T-helper 17 cell (primary cell): ENCODE measurements at places on chromosomes 12 and 14.

- no peak for DNase-seq
Observed at GRCh38 chr12:62931477-62931876, 3.5 kb downstream of the PPM1H start.

DNA sequence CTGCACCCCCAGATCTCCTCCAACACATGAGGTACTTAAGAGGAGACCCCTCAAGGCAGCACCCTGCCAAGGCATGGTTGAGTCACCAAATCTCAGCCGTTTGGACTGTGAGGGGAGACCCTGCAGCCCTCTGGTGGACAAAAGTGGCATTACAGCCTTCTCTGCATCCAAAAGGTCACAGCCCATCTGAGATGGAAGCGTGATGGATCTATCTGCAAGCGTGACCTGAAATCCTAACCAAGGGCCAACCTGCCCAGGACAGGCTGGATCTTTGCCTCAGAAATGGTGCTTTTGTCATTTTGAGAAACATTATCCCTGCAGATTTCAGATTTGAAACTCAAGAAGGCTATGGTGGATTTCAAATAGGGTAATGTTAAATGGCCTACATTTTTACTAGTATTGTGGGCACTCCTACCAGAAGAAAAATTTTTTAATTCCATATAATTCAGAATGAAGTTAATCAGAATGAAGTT lies 23.7 kb upstream of the DHRS4 start:
- peak; percentile 64 for DNase-seq

DNA sequence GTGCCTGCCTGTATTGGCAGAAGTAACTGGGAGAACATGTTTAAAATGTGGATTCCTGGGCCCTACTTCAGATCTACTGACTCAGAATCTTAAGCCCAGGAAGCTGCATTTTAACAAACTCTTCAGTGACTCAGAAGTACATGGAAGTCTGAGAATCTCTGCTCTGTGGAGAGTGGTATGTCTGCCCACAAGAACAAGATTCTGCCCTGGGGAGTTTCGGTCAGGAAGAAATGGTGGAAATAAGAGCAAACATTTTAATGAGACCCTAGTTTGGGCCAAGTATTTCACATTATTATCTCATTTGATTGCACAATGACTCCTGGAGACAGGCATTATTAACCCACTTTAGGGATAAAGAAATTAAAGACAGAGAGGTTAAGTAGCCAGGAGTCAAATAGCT lies 8.2 kb downstream of the ALDH1L2 start:
- DNase-seq: no peak

- no peak for DNase-seq
Observed at GRCh38 chr14:32710231-32710671, 228.4 kb upstream of the NPAS3 start.

GRCh38 chr12:40436564-40436963 lies 211.8 kb downstream of the LRRK2 start:
- no peak for DNase-seq

- no peak for DNase-seq
Observed at GRCh38 chr12:7129287-7129871, 690 bp upstream of the RBP5 start.
